T-cell (primary cell): ENCODE measurements at places on chromosomes 2 and 18.

DNA sequence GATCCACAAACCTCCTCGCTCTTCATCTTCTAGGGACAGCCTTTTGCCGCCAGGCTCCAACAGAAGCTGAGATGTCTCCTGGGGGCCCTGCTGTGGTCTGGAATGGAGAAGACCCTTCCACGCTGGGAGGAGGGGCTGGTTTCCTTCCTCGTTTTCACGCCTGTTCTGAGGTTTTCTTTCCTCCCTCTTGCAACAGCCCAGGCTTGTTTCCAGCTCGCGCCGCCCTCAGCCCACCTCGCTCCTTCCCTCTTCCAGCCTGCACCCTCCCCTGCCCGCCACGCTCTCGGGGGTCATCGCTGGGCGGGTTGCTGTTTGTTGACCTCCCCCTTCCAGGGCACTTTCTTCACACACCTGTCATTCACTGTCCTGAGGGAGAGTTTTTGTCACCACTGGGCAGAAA, 55.4 kb downstream of the VAPA start:
- H3K36me3 ChIP-seq = no peaks in the 10 kb centered on the region
- no peak overlapping the region for H3K27ac ChIP-seq
- H3K4me3 ChIP-seq = no peak overlapping the region
- H3K27me3 ChIP-seq = no peaks in the 10 kb centered on the region

GRCh38 chr2:217797661-217798069, 205.1 kb downstream of the TNS1 start:
- DNase-seq = no peak
- H3K4me3 ChIP-seq = no peak overlapping the region
- H3K27ac ChIP-seq = no peak overlapping the region
- no peaks in the 10 kb centered on the region for H3K27me3 ChIP-seq
- H3K4me1 ChIP-seq = no peaks in the 10 kb centered on the region

DNA sequence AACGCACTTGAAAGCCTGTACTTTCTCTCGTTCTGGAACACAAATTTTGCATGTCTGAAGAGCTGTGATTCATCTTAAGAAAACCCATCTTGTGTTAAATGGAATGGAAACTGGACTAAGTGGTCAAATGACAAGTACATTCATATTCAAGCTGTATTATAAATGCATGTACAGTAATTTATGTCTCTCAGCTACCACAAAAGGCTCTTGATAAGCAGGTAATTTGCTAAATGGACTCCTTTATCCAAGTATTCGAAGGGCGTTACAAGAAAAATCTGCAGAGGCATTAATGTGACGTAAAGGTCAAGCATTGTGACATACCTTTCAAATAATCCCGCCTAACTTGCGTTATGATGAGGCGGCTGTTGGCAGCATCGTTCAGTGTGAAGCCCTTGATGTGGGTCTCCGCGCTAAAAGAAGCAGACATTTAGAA, 66.6 kb downstream of the ABCG8 start:
- H3K36me3 ChIP-seq = peaks cover 39% of the 10 kb centered on the region
- H3K4me3 ChIP-seq = no peak overlapping the region
- DNase-seq = no peak
- no peaks in the 10 kb centered on the region for H3K4me1 ChIP-seq
- no peak overlapping the region for H3K27ac ChIP-seq
- H3K27me3 ChIP-seq = no peaks in the 10 kb centered on the region

DNA sequence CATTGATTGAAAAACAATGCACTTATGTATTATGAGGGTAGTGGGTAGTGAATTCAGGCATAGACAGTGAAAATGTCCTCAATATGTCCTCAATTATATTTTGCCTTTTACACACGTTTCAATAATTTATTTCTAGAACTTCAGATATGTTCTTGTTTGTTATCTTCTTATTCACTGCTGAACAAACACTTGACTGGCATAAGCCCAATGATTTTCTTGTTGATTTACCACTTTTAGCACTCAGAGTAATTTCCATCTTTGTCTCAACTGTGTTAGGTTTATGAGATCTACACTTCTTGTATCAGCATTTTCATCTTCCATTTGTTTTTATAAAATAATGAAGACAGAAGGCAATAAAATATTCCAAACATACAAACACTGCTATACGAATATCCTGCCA, 61.8 kb upstream of the DCC start:
- no peaks in the 10 kb centered on the region for H3K4me1 ChIP-seq
- H3K4me3 ChIP-seq = no peak overlapping the region

DNA sequence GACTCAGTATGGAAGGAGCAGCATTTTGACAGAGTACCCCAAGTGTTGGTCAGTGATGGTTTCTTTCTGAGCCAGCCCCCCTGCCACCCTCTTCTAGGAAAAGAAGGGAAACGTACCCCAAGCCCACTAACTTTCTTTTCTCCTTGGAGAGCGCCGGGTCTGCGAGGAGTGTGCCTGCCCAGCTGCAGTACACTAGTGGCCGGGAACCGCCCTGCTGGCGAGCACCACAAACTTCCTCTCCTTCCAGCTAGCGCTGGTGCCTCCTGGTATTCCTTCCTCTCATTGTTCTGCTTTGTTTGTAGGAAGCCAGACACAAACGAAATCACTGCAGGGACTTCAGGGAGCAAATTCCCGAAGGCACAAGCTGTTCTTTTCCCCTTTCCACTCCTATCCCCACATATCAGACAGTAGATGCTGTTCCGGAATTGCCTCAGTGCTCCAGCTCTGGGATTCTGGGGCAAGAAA, 1.8 kb downstream of the CCDC85A start:
- H3K36me3 ChIP-seq = no peaks in the 10 kb centered on the region
- peaks cover 9% of the 10 kb centered on the region for H3K4me1 ChIP-seq
- no peak for DNase-seq
- H3K4me3 ChIP-seq = no peak overlapping the region
- H3K27ac ChIP-seq = no peak overlapping the region
- peaks cover 11% of the 10 kb centered on the region for H3K27me3 ChIP-seq

DNA sequence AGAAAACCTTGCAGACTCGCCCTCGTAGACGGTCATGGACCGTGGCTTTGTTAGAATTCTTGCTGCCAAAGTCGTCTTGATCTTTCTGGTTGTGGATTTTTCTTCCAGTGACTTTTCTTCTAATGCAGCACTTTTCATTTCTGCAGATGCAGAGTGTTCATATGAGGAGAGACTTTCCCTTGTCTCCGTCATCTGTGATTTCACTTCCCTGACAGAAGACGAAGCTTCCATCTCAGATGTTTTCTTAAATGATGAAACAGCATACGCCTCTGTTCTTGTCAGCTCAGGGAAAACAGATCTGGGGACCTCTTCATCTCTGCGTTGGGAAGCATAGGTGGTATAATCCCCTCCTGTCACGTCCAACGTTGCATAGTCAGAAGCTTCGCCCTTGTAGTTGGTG, 50.9 kb downstream of the PLEKHA3 start:
- no peaks in the 10 kb centered on the region for H3K4me1 ChIP-seq
- H3K27me3 ChIP-seq = no peaks in the 10 kb centered on the region
- no peak overlapping the region for H3K4me3 ChIP-seq
- DNase-seq = no peak

DNA sequence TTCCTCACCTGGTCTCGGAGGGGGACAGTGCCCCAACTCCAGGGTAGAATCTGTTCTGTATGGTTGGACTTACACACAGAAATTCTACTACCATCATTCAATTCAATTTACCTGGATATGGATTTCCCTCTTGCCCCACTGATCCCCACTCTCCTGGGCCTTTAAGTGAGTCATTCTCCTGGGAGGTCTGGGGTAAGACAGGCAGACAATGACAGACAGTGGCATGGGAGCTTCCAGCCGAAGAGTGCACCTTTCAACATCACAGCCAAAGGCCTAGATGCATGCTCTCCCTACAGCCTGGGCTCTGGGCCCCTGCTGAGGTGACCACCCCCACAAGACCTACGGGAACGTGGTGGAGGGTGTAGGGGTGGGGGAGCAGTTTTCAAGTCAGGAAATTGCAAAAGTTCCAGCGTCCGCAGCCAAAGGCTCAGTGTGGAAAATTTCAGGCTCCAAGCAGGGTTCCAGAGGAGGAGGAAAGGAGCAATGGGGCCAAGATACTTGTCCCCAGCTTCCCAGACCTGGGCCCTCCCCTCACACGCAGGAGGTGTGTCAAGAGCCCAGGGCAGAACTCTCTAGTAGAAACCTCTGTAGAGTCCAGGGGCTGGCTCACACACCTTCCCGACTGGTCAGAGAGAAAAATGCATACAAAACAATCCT, 296.4 kb downstream of the CYP26B1 start:
- H3K27me3 ChIP-seq = no peaks in the 10 kb centered on the region
- H3K36me3 ChIP-seq = no peaks in the 10 kb centered on the region
- no peak for DNase-seq
- no peaks in the 10 kb centered on the region for H3K4me1 ChIP-seq
- no peak overlapping the region for H3K27ac ChIP-seq

DNA sequence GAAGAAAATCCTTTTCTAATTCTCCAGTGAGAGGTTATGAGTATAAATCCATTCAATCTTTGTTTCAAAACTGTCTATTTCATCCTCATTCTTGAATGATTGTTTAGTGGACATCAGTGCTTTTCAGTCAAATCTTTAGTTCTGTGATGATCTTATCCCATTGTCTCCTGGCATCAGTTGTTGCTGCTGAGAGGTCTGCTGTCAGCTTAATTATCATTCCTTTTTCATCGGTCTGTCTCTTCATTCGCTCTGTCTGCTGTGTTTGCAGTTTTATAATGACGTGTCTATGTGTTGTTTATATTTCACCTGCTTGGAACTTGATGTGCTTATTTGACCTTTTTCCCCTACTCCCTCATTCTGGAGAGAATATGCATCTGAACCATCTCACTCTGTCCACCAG, 69.2 kb upstream of the GLI2 start:
- no peak overlapping the region for H3K4me3 ChIP-seq
- H3K4me1 ChIP-seq = no peaks in the 10 kb centered on the region
- peaks cover 2% of the 10 kb centered on the region for H3K27me3 ChIP-seq
- no peaks in the 10 kb centered on the region for H3K36me3 ChIP-seq

GRCh38 chr2:157052685-157053224, 204.8 kb upstream of the GALNT5 start:
- H3K4me1 ChIP-seq = no peaks in the 10 kb centered on the region
- H3K4me3 ChIP-seq = no peak overlapping the region
- H3K36me3 ChIP-seq = no peaks in the 10 kb centered on the region
- H3K27ac ChIP-seq = no peak overlapping the region
- no peak for DNase-seq

- H3K27me3 ChIP-seq = no peaks in the 10 kb centered on the region
- no peak for DNase-seq
These were observed 18.2 kb downstream of the IFIH1 start for GRCh38 chr2:162300266-162300665.

DNA sequence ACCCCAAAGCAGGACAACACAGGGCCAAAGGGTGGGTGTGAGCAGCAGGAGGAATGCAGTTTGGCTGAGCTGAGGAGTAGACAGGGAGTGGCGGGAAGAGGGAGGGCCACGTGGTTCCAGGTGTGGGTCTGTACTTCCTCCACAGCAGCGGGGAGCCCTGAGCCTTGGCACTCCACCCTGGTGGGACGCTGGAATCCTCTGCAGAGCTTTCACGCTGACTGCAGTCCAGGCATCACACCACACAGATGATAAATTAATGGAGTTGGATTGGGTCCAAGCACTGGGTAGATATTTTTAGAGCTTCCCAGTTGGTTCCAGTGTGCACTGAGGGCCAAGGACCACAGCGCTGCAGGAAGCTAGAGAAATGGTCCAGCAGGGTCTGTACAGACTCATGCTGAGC, 67.0 kb upstream of the TMEM200C start:
- H3K4me1 ChIP-seq = peaks cover 6% of the 10 kb centered on the region
- H3K4me3 ChIP-seq = no peak overlapping the region

GRCh38 chr2:112251271-112251670, 3.6 kb downstream of the ZC3H8 start:
- no peaks in the 10 kb centered on the region for H3K27me3 ChIP-seq
- H3K4me3 ChIP-seq = no peak overlapping the region
- H3K36me3 ChIP-seq = peaks cover 3% of the 10 kb centered on the region
- no peak for DNase-seq

DNA sequence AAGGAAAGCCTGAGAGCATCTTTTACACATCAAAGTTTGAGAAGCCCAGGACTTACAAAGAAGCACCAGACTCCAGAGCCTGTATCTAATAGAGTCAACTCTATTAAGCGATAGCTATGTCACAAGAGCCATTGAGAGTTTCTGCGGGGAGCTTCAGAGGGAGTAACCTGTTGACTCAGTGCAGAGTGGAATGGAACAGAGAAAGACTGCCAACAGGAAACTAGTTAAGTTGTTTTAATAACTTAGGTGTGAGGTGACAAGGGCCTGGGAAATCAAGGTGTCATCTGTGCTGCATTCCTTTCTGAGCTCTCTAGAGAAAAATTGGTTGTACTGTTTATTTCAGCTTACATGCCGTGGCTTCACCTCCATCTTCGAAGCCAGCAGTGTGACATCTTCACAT, 513.8 kb upstream of the POU3F3 start:
- H3K36me3 ChIP-seq = no peaks in the 10 kb centered on the region
- no peak for DNase-seq
- no peak overlapping the region for H3K4me3 ChIP-seq
- no peak overlapping the region for H3K27ac ChIP-seq
- H3K27me3 ChIP-seq = no peaks in the 10 kb centered on the region
